ENCODE measurements at places on chromosomes 7 and 10. TPM values are rescaled to one million over a fixed set of nuclear protein-coding genes. Genes with fewer than 3 reads are reported as not detected.

DNA sequence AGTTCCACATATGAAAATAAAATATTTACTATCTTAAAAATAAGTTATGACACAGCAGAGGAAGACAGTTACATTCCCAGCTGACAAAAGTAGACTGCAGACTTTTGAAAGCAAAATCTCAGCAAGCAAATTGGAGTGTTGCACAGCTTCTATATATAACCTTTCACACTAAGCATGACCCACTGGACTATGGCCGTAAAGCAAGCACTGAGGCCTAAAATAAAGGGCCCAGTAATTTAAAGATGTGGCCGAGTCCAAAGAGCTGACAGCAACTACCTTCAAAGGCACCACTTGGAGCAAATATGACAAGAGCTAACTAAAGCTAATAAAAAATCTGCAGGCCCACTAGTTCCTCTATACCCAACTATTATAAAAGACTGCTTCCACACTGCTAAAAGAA, 6.5 kb downstream of the GDI2 start:
- no peak for DNase-seq

- no peak for DNase-seq
Measured at GRCh38 chr10:74977072-74977471, 134.4 kb upstream of the SAMD8 start.

DNA sequence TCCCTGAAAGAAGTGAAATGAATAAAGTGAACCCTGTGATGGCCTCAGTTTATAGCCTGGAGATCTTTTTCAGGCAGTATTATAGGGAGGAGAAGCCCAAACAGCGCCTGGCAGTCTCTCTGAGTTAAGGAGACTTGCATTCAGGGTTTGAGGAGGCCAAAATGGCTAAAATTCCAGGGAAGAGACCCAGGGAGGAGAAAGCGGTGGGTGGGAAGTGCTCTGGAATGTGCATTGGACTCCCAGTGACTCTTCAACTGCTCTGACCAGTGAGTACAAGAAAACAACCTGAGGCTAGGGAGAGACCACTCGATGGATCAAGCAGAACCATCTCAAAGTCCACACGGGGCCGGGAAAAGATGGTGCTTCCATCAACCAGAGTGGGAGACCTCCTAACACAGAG, 35.3 kb upstream of the EPHB6 start:
- DNase-seq: no peak

DNA sequence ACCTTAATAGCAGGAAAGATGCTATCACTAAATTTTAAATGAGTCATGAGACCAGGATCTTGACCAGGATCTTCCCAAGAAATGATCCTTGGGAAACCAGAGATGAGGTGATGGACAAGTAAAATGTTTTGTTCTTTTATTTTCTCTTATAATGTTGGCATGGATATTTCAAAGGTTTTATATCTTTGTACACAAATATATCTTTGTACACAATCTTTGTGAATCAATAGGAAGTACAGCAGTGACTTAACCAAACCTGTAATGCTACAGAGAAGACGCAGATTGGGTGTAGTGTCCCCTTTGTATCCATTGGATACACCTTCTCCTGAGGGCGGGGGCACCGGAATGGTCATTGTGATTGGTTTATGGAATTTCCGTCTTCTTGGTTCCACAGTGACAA, 180.1 kb upstream of the CCDC6 start:
- no peak for DNase-seq

- no peak for DNase-seq
Measured at GRCh38 chr10:102400076-102400475, 4.6 kb downstream of the NFKB2 start.

The SPDYE1 gene
- not detected for polyA plus RNA-seq

The FAM25A gene
- polyA plus RNA-seq: 26.9 TPM

The ALKBH4 gene
- 11.4 TPM for polyA plus RNA-seq

The CRTAC1 gene
- polyA plus RNA-seq: 0.30 TPM

The TYW1B gene
- 3.0 TPM for polyA plus RNA-seq

The PLEKHS1 gene
- 0.37 TPM for polyA plus RNA-seq

The SNX13 gene
- polyA plus RNA-seq: 12.3 TPM

The RASA4B gene
- polyA plus RNA-seq: 14.7 TPM

The CWF19L1 gene
- polyA plus RNA-seq: 47.5 TPM

The ZNF248 gene
- 7.6 TPM for polyA plus RNA-seq
